Stimulated activated CD8-positive, alpha-beta memory T cell treated with anti-CD3 and anti-CD28 coated beads, Interleukin-15, amount 100 ng/mL, for 24 hours (primary cell): ENCODE measurements at places on chromosomes 3 and 15.

- DNase-seq: no peak
These were observed 94.3 kb upstream of the GADL1 start for GRCh38 chr3:30988769-30989168.

DNA sequence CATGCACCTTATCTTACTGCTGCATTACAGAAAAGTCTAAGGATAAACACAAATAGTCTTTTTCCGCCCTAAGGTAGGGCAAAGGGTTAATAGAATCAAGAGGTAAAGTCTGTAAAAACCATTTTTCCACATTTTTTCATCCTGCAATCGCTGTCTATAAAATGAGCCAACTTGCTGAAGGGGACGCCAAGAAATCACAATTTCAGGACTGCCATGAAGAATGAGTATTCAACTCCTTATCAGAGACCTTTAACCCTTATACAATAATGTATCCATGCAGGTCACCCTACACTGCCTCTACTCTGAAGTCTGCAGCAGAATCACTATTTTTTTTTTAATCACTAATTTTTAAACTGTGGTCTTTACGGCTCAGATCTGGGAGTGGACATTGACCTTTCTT lies 1.1 kb upstream of the DNAJC13 start:
- no peak for DNase-seq

DNA sequence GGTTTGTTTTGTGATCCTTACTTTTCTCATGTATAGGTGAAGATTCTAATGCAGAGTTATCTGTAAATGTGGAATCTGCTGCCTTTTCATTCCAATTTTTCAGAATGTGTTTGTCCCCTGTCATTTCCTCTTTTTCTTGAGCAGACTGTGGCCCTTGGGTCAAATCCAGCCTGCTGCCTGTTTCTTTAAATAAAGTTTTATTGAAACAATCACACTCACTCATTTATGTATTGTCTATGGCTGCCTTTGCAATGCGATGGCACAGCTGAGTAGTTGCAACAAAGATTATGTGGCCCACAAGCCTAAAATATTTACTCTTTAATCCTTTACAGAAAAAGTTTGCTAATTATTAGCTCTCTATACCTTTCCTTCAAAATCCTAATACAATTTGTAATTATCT lies 116.3 kb upstream of the NPHP3 start:
- no peak for DNase-seq

DNA sequence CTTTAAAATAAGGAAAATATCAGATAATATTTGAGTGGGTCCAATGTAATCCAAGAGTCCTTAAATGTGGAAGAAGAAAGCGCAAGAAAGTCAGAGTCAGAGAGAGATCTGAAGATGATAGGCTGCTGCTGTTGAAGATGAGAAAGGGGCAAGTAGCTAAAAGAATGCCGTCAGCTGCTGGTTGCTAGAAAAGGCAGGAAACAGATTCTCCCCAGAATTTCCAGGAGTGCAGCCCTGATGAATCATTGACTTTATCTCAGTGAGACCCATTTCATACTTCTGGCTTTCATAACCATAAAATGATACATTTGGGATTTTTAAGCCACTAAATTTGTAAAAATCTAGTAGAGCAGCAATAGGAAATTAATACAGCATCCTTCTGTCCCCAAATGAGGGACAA lies 7.5 kb upstream of the CHMP2B start:
- no peak for DNase-seq

GRCh38 chr3:152196782-152197181 lies 71.9 kb upstream of the MBNL1 start:
- no peak for DNase-seq

GRCh38 chr3:125186800-125187598 lies 25.5 kb downstream of the SLC12A8 start:
- no peak for DNase-seq

- no peak for DNase-seq
These were observed 4.5 kb upstream of the IP6K1 start for GRCh38 chr3:49790626-49791411.

GRCh38 chr3:98388147-98388546 lies 2.3 kb upstream of the OR5K3 start:
- no peak for DNase-seq

DNA sequence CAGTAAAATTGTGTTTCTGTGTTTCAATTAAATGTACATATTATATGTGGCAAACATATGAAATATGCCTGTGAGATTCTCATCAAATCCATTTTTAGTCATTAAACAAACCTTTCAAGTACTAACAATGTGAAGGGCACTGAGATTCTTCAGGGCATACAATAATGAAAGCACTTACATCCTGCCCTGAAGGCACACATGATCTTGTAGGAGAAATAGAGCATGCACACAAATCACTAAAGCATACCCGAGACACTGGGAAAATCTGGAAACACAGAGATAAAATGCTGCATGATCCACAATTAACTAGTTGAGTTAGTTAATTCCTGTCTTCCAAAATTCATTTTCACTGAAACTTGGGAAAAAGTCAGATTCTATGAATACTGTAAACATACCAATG lies 810.5 kb upstream of the NECTIN3 start:
- no peak for DNase-seq

DNA sequence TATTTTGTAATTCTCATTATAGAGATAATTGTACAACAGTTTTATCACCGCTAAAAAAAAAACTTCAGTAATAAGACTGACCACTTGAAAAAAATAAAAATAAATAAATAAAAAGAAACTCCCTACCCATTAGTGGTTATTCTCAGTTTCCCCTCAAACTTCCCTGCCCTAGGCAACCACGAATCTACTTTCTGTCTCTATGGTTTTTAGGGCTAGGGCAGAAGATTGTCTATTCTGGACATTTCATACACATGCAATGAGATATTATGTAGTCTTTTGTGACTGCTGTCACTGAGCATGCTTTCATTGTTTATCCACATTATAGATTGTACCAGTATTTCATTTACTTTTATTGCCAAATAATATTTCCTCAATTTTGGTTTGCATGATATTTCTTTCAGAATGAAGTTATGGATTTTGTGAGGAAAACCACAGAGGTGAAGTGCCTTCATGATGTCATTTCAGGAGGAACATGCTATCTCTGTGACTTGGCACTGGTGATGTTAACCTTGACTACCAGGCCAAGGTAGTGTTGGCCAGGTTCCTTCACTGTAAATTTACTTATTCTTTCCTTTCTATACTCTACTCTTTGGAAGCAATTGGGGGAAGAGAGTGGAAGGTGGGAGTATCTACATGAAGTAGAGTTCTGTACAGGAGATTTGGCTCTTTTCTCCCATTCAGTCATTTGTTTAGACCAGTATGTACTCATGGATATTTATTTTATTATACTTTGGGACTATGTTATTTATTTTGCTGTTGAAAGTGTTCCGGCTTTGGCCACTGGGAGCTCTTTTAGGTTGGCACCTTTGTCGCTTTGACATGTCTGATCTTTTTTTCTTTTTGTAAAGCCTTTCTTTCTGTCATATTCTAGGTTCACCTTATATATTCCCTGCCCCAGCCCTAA lies 86.3 kb downstream of the GMPS start:
- DNase-seq: no peak

DNA sequence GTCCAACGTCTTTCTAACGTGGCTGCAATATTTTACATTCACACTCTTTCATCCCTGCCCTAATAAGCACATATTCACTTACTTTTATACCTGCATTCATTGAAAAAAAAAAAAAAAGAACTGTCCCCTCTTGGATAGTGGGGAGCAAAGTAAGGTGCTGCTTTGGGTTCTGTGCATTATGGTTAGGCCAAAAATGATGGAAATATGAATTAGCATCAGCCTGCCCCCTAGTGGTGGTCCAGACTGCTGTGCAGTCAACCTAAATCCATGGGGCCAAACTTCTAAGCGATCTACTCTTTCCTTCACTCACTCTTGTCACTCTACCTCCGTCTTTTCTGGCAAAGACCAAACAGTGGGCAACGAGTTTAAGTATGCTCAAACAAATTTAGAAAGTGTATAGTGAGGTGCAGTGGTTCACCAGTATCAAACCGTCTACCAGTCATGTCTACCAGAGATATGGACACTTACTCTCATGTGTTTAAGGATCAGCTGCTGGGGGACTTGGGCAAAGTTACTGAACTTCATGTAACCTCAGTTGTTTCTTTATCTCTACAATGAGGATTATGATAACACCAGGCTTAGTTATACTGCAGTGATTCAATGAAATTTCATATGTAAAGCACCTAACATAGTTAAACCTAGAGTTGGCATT lies 61.5 kb upstream of the GRM7 start:
- no peak for DNase-seq

DNA sequence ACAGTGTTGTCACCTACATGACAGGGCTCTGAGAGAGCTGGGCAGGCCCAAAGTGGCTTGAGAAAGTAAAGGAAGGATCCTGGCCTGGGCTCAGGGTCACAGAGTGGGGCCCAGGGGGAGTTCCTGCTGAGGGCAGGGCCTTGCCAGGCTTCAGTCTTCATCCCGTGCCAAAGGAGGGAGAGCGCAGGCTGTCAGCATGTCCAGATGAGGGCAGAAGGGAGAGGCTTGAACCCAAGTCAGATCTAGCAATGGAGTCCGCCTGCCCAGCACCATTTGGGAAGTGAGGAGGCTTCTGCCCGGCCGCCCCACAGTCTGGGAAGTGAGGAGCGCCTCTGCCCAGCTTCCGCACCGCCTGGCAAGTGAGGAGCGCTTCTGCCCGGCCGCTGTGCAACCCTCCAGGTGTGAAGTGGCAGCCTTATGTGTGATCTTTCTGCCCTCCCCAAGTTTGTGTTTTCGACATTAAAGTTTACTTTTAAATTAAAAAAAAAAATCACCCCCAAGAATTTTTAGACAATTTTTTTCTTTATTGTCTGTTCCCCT lies 303.6 kb upstream of the PROK2 start:
- DNase-seq: no peak

- no peak for DNase-seq
These were observed 414.2 kb downstream of the AGBL1 start for GRCh38 chr15:86493884-86494283.

DNA sequence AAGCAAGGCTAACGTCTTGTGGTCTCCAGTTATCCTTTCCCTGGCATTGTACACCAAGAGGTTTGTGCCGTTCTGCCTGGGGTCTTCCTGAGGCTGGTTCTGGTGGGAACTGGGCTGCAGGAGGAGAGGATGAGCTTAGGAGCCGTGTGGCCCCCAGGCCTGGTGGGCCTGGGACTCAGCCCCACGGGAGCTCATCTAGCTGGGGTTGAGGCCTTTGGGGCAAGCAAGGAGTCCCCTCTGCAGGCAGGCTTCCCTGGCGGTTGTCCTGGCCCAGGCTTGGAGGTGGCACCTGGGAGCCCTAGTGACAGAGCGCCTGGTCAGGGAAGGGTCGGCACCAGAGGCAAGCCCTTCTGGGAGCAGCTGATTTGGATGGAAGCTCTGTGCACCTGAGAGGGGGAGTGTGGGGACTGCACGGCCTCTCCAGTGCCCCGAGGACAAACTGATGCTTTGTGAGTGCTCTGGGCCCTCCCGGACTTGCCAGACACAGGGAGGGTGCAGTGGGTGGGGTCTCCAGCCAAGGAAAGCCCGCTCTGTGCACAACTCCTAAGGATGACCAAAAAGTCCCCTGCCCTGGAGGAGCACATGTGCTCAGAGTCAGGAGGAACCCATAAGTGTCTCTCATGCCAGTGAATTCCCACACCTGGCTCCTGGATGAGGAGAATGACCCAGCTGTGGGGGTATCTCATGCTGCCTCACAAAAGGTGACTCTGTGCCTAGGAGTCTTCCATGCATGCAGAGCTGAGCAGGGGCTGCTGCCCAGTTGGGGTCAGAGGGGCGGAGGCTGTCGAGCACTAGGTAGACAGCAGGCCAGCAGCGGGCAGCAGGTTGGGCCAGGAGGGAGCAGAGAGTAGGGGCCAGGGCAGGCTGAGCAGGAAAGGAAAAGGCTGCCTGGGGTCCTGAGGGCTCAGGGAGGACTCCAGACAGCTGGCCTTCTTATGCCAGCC lies 2.7 kb downstream of the PAK6 start:
- DNase-seq: no peak

DNA sequence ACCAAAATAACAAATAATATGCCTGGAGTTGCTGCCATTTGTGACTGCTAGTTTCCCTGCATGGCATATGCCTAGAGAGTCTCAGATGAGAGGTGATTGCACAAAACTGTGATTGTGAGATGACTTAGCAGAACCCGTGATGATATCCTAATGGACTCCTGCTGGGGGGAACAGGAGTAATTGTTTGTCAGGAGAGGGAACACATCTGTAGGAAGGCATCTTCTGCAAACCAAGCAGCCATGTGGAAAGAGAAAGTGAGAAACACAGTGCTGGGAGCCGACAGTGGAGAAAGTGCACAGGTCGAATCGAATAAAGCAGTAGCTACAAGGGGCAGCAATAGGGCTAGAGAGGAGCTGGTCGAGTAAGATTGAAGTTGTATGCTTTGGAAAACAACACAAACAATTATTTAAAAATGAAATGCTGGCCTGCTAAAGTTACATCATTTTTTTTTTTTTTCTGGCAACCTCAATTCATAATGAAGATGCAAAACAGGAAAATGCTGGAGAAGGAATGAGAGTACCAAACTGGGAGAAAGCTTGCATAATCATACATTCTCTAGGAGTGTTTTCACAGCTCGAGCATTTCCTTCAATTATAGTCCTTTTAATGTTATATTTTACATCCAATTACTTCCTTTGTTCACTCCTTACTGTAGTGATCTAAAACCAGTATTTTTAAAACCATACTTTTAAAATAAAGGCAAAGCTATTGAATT lies 494.2 kb upstream of the AGTR1 start:
- no peak for DNase-seq

- no peak for DNase-seq
These were observed 14.1 kb downstream of the MGLL start for GRCh38 chr3:127808197-127808596.

DNA sequence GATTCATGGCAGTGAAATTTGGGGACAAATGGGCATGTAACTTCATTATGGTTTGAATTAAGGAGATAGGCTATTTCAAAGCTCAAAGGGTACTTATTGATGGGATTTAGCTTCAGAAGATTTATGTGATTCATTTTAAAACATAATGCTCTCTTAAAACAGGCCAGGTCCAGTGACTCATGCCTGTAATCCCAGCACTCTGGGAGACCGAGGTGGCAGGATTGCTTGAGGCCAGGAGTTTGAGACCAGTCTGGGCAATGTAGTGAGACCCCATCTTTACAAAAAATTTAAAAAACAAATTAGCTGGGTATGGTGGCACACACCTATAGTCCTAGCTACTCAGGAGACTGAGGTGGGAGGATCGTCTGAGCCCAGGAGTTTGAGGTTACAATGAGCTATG lies 11.5 kb downstream of the THAP10 start:
- DNase-seq: no peak

DNA sequence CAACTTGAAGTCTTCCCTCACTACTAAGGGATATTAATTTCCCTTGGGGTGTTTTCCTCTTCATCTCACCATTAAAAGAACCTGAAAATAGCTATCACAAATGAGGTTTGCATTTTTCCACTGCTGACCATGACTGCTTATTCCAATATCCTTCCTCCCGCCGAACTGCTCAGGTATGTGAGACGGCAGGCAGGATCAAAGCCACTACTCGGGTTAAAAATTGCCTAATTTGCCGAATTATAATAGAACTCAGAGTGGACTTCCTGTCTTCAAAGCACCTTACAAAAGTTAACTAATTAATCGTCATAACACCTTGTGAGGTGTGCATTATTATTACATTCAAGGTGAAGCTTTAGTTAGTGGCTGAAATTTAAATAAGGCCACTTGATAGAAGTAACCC lies 655.2 kb upstream of the ADAMTS9 start:
- DNase-seq: no peak

GRCh38 chr3:10693457-10693856 lies 122.6 kb upstream of the SLC6A11 start:
- no peak for DNase-seq
